ENCODE measurements at places on chromosomes 2 and 18.

GRCh38 chr18:13541621-13542519 lies 184.5 kb downstream of the FAM210A start:
- DNase-seq, result no peak

DNA sequence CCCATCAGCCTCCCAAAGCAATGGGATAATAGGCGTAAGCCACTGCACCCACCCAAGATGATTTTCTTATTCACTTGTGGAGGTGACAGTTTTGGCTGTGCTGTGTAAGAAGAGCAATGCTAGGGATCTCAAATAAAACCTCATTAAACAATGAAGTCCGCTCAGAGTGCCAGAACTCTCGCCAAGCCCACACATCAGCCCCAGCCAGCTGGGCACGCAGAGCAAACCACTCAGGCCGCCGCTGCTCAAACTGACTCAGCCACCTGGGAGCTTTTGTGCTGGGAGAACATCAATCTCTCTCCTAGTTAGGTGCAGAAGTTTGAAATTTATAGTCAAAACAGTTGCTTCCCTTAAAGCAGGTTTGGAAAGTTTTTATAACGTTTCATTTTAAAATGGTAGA lies 47.6 kb downstream of the RNF152 start:
- DNase-seq, result no peak

DNA sequence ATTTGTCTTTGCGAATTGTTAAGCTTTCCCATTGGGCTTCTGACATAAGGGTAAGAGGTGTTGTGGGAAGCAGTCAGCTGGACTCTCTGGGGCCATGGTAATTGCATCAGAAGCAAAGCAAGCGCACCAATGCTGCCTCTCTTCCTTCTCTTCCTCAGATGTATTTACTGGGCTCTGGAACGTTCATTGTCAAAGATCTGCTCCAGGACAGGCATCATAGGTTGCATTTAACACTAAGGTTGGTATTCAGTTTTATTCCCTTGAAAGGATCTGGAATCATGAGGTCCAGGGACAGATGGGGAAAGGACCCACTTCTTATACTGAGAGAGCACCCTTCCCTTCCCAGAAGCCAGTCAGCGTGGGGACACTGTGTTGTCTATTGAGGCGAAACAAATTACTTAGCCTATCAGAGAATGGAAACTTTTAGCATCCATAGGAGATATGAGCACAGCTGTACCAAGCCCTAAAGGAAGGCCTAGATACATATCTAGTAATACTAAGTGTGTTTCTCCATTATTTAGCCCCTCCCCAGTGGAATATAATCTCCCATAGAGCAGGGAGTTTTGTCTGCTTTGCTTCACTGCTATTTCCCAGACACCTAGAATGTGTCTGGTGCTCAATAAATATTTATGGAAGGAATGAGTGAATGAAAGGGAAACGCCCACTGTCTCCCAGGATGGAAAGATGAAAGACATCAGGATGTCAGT lies 72.2 kb downstream of the COA5 start:
- DNase-seq, result no peak

DNA sequence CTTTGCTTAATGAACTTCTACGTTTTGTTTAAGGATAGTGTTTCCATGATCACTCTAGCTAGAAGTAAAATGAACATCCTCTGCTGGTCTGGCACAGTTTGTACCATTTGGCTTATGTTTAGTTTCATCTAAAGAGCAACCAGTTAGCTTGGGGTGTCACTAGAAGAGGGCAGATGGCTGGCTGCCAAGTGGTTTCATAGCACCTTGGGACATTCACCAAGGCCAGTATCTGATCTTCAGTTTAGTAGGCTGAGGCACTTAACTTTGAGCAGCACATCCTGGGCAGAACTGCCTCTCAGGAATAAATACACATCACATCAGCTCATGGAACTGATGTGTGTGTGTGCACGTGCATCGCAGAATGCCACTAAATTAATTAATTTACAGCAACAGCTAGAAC lies 68.4 kb downstream of the NXPH2 start:
- DNase-seq, result no peak

DNA sequence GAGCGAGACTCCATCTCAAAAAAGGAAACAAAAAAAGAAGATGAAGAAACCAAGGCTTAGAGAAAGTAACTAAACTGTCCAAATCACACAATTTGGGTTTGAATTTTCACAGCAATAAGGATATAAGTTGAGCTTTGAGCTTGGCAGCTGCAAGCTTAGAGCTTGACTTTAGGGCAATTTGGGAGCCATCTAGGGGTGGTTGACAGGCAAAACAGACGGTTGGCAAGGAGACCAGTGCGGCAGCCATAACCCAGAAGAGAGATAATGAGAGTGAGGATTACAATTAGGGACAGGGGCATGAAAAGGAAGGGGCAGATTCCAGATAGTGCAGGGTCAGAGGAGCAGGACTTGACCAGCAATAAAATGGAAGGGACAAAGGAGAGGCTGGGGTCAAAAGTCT lies 382.2 kb upstream of the HNRNPA3 start:
- peak; percentile 12 for DNase-seq

GRCh38 chr2:65358678-65359400 lies 73.6 kb downstream of the SPRED2 start:
- no peak for DNase-seq

- DNase-seq, result no peak
Measured at GRCh38 chr18:57207124-57207916, 60.4 kb downstream of the BOD1L2 start.

DNA sequence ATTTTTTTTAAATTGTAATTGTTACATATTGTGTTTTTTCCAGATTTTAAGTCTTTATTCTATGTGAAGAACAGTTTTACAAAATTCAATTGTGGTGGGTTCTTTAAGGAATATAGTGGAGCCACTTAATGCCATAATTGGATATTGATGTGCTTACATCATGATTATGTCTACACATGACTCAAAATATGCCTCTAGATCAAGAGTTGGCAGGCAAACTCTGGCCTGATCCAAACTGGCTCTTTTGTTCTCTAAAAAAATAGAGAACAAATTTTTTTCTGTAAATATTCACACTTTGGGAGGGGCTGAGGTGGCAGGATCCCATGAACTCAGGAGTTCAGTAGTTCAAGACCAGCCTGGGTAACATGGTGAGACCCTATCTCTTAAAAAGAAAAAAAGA lies 8.3 kb downstream of the EHBP1 start:
- DNase-seq, result no peak

DNA sequence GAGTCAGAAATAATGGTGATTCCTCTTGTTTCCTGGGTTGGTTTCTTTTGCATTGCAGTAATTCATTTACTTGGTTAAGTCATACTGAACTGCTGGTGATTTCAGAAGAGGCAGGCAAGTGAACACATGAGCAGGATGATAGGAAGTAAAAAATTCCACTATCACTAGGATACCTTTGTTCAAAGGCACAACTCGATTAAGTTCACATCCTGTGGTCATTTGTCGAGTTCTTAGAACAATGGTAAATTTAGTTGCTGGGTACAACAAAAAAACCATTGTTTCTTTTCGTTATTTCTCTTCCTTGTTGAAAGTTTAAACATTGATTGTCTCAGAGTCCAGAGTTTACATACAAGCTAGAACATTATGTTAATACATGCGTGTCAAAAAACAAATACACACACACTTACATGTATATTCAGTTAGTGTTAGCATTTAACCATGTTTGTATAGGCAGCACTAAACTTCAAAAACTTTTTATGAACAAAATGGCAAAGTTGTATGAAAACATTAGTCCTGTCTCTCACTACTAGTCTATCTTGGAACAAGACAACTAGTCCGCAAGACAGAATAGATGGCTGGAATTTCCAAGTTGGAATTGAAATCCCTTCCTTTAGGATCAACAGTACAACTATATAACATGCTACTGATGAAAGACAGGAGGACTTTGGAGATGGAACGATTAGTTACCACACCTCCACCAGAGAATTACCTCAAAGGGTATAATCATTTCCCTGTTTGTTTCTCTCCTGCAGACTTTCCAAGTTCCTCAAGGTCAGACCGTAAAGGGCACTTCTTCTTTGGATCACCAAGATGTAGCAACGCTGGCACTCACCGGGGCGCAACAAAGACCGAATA lies 26.2 kb downstream of the STK39 start:
- no peak for DNase-seq

DNA sequence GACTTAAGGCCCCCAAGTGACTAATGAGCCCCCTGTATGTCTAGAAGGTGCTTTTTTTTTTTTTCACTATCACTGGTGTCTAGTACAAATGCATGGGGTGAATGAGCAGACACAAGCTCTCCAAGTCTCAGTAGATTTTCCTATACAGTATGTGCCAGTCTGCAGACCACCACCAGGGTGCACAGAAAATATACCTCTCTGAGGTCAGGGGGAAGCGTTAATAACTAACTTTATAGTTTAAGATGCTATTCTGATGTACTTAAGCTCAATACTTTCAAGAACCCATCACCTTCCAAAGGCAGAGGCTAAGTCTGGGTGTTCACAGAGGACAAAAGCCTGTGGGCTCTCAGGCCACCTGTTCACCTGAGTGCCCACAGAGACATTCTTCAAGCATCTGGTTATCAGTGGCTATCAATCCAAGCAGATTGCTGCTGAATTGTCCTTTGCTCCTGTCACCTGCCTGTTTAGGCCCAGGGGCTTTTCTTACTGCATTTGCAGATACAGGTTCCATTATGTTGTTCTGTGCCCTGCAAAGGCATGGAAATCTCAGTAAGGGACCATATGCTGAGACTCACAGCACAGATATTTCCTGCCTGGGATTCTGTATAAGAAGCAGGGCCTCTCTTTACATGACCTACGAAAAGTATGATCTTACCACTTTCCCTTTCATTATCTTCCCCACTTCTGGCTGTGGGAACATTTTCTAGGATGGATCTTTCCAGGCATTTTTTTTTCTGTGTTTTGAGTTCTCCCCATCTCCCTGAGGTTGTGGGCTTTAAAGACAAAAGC lies 534.6 kb downstream of the TNS1 start:
- DNase-seq, result no peak

All from NCI-H1436 treated with DMSO at 0.1 percent for 48 hours (cell line).